ENCODE measurements at places on chromosomes 4 and X.

GRCh38 chr4:88029556-88029955 is 22.1 kb downstream of the PKD2 start:
- DNase-seq, result no peak

- DNase-seq, result no peak
These were observed 33.8 kb upstream of the EGFL6 start for GRCh38 chrX:13535376-13536165.

- DNase-seq, result no peak
These were observed 428.8 kb downstream of the NKX6-1 start for GRCh38 chr4:84070289-84070688.

GRCh38 chrX:20664774-20665173 is 398.1 kb upstream of the RPS6KA3 start:
- DNase-seq, result peak; percentile 3

DNA sequence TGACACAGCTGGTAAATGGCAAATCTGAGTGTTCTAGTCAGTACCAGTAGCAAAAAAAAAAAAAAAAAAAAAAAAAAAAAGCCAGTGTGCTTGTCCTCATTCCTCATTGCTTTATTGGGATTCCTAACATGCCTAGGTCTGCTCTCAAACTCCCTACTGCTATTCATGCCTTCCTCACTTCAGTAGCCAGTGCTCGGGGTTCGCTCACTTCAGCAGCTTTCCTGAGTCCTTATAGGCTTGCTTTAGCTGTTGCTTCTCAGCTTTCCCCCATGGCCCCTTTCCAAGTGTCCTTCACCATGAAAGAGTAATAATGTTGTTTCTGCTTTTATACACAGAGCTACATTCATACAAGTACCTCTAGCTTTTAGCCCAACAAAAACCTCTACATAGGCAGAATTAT is 30.8 kb downstream of the SLITRK2 start:
- no peak for DNase-seq

DNA sequence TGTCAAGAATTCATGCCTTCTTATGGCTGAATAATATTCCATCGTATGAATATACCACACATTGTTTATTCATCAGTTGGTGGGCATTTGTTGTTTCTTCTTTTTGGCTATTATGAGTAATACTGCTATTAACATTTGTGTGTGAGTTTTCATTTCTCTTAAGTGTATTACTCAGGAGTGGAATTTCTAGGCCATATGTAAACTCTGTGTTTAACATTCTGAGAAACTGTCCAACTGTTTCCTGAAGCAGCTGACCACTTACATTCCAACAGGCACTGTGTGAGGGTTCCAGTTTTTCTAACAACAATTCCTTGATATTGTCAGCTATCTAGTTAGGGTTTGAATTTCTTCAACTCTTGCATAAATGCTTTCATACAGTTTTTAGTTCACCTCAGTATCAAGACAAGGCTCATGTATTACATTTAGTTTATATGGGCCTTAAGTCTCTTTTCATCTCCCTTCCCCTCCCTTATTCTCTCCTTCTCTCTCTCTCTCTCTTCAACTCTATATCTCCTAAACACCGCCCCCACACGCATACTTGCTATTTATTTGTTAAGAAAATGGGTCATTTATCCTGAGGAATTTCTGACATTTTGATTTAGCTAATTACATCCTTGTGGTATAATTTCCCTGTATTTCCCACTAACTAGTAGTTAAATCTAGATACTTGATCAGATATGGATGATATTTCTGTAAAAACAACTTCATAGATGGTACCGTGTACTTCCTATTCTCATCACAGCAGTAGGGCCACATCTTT is 77.4 kb downstream of the WDR19 start:
- DNase-seq, result no peak

DNA sequence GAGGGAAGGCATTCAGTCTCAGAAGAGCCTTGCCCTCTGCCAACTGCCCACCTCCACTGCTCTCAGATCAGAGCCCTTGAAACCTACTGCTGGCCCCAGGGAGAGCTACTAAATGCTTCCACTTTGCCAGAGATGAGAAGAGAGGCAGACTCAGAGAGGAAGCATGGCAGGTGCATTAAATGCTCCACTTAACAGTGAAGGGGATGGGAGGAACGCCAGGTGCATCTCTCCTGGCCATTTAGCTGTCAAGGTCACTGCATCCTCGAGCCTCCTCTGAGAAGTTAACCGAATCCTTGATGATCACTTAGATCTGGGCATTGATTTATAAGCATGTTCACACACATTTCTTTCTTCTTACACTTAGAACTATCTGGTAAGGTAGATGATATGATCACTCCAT is 15.0 kb downstream of the TRPC5 start:
- DNase-seq, result peak; percentile 62

DNA sequence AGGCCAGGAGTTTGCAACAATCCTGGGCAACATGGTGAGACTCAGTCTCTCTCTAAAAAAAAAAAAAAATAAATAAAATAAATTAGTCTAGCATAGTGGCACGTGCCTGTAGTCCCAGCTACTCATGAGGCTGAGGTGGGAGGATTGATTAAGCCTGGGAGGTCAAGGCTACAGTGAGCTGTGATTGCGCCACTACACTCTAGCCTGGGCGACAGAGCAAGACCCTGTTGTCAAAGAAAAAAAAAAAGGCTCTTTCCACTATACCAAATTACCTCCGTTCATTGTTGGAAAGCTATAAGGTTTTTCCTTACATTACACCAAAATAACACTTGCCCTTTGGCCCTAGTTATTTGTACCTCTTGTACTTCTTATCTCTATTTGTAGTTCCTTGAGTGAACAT is 9.9 kb upstream of the PRSS48 start:
- no peak for DNase-seq

DNA sequence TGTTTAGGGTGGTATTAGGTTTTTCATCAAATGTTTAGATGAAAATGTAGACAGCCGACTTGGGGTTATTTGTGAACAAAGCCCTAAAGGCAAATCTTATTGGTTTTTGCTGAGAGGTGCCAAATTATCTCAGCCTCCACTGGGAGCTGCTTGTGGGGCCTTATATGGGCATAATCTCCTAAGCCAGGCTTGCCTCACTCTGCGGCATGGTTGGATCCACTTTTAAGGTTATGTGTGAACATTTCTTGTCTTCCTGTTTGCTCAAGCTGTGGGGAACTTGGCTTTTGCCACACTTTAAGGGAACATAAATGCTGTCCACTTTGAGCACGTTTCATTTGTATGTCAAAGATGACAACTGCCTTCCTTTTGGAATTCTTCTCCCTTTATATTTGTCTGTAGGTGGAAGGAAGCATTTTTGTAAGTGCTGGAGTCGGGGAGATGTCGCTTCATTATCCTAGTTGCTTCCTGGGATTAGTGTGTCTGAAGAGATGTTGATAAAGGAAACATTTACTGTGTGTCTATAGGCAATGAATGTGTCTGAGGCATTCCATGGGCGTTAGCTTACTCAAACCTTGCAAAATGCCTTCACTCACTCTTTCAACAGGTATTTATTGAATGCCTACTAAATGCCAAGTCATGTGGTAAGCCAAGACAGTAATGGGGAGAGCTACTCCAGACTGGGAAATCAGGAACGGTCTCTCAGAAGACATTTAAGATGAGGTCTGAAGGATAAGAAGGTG is 78.3 kb downstream of the SLC9A6 start:
- DNase-seq, result no peak

- no peak for DNase-seq
These were observed 41.3 kb upstream of the STAG2 start for GRCh38 chrX:123920105-123920785.

- DNase-seq, result no peak
These were observed 22.6 kb upstream of the STBD1 start for GRCh38 chr4:76283900-76284299.

DNA sequence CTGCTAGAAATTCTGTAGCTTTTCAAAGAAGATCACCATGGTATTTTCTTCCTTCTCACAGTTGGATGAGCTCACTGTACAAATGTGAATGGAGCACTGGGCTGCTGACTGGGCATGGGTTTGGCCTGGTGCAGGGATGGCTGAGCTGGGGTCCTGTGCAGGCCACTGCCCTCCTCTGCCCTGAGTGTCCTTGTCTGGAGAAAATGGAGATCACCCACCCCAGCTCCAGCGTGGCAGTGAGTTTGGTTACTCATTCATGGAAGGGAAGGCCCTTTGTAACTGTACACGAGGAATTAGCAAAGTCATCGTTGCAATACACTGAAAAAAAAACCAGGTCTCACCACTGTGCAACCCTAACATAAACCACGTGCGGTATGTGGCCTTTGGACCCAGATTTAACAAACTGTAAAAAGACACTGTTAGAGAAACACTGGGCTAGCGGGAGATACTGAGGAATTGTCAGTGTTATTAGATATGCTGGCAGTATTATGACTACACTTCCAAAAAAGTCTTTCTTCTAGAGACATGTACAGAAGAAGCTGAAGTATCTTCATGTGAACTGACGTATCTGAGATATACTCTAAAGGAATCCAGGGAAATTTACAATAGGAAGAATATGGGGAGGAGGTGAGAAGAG is 16.1 kb upstream of the TBC1D14 start:
- DNase-seq, result no peak

GRCh38 chr4:8472689-8473197 is 32.2 kb downstream of the TRMT44 start:
- DNase-seq, result no peak

DNA sequence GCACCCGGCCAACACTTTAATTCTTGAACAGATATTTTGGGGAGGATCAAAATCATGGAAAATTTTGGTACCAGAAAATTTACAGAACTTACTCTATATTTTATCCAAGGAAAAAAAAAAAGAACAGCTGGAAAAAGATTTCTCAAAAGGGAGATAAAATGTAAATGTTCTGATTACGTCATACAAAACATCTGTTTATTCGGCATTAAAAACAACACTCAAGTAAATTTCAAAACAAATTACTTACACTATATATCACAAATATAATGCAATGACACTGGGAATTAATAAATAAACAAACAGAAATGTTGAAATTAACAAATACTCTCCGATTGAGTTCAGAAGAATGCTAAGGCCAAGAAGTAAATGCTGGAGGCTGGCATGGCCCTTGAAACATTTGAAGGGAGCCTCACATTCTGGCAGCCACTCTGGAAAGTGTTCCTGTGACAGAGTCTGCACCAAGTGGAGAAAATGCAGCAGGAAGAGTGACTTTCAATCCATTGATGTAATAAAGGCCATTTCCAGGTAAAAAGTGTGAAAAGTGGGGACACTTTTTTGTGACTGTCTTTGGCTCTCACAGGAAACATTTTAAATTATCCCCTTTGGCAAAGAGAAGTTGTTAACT is 486.0 kb upstream of the CTSO start:
- no peak for DNase-seq

- DNase-seq, result no peak
These were observed 172.0 kb downstream of the AASDH start for GRCh38 chr4:56215141-56215783.

GRCh38 chrX:129750971-129751370 is 12.2 kb downstream of the XPNPEP2 start:
- no peak for DNase-seq

- DNase-seq, result no peak
These were observed 2.7 kb upstream of the PHKA1 start for GRCh38 chrX:72716766-72717165.

- no peak for DNase-seq
These were observed 6.5 kb upstream of the STBD1 start for GRCh38 chr4:76300012-76300411.

- DNase-seq, result no peak
These were observed 990.2 kb downstream of the STPG2 start for GRCh38 chr4:97153042-97153441.

DNA sequence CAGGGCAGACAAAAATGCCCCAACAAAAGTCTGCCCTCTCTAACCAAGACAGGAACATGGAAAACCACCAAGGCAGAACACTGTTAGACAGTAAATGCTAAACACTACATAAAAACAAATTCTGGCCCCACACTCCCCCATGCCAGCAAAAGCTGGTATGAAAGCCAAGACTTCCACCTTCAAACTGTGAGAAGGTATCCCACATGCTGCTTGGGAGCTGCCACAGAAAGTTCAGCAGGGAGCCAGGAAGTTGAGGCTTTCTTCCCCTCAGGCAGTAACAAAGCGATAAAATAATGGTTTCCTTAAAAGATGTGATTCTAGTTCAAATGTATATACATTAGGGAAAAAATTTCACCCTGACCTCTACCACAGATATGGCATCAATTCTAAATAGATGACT is 770.4 kb upstream of the NDST4 start:
- DNase-seq, result no peak

DNA sequence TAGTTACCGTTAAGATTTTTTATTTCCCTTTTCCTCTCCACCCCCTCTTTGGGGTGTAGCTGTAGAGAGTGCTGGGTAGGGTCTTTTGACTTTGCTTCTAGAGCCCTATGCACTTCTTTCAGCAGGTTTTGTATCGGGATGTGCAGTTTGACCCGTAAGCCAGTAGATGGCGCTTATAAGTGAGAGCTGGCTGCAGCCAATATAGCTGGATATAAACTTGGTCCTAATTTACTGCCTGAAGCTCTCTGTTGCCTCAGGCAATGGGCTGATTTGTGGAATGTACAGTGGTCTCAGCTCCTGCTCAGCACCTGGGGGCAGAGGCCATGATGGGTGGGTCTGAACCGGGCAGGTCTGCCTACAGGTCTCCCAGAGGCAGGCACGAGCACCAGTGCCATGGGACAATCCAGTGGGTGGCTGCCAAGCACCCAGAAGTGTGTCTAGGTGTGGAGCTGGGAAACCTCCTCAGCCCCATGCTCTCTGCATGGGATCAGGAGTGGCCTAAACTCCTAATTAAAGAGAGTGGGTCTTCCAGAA is 146.5 kb downstream of the SPANXN1 start:
- DNase-seq, result no peak

- no peak for DNase-seq
These were observed 45.2 kb upstream of the CLCN4 start for GRCh38 chrX:10111364-10112148.

DNA sequence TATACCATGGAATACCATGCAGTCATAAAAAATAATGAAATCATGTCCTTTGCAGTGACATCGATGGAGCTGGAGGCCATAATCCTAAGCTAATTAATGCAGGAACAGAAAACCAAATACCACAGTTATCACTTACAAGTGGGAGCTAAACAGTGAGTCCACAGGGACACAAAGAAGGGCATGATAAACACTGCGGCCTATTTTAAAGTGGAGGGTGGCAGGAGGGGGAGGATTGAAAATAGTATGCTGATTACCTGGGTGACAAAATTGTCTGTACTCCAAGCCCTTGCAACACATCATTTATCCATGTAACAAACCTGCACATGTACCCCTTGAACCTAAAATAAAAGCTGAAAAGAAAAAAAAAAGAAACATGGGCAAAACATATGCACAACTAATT is 16.7 kb upstream of the SLC9B1 start:
- no peak for DNase-seq

GRCh38 chr4:155017426-155017825 is 191.0 kb upstream of the NPY2R start:
- DNase-seq, result no peak

DNA sequence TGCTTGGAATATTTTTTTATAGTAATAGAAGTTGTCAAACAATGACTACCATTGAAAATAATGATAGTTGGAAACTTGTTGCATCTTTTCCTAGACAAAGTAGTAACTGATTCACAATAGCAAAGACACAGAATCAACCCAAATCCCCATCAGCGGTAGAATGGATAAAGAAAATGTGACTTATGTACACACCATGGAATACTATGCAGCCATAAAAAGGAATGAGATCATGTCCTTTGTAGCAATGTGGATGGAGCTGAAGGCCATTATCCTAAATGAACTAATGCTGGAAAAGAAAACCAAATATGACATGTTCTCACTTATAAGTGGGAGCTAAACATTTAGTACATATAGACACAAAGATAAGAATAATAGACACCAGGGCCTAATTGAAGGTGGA is 49.7 kb downstream of the ATP10D start:
- DNase-seq, result no peak

GRCh38 chr4:44671636-44672035 is 6.6 kb upstream of the GUF1 start:
- no peak for DNase-seq

All from NCI-H1092 (cell line).